GM23338 (cell line): ENCODE measurements at places on chromosomes 13 and 19.

DNA sequence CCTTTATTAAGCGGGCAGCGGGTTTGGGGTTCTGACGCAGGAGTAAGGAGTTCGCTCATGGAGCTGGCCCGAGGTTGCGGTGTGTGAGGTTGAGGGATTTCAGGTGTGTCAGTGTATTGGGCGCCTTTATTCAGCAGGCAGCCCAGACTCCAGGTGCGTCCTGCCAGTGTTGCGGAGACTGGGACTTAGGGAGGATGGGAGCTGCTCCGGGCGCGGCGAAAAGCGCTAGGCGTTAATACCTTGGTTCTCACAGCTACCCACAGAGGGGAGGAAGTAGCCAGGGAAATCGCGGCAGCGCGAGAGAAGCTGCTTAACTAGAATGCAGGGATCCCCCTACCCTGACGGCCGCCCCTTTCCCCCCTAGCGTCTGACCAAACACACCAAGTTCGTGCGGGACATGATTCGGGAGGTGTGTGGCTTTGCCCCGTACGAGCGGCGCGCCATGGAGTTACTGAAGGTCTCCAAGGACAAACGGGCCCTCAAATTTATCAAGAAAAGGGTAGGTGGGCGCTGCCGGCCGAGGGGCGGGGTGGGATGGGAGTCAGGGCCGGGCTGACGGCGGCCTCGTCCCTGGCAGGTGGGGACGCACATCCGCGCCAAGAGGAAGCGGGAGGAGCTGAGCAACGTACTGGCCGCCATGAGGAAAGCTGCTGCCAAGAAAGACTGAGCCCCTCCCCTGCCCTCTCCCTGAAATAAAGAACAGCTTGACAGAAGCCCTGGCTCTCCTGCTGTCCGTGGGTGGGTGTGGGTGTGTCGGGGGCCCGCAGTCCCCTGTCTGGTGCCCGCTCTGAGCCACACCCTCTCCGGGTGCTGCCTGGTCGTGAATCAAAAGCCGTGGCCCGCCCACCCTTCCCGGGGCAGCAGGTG lies 1.1 kb downstream of the RPL36 start:
- H3K4me1 ChIP-seq = no peaks in the 10 kb centered on the region; the same call in 1 of the 2 replicates
- peak overlapping the region; percentile 95; the same call in 1 of the 2 replicates for H3K27ac ChIP-seq
- H3K36me3 ChIP-seq = no peaks in the 10 kb centered on the region
- DNase-seq = peak; percentile 47

DNA sequence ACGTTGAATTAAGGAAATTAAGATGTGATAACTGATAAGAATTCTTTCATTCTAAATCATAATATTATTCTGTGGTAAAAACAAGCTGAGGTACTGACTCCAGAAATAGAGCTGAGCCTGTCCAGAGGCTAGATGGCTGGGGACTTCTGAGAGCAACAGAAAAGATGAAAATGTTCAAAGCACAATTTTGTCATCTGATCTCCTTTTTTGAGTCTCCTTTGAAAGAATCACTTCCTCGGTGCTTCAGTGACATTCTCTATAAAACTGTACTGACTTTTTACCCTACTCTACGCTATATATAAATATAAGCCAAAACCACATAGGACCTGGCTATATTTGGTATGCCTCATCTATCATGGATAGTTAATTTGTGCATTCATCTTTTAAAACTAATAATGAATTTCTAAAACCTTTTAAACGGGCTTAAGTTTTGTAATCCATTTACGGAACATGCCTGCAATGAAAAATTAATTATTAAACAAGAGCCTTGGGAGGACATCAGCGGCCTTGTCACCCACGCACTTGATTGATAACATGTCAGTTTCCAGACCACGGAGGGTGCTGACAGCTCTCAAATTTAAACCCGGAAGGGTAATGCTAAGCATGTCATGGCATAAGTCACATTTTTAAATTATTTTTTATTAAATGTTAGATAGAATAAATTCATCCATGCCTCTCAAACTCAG lies 235.5 kb downstream of the PCDH9 start:
- H3K4me1 ChIP-seq = peaks cover 15% of the 10 kb centered on the region; the same call in 1 of the 2 replicates
- no peaks in the 10 kb centered on the region for H3K36me3 ChIP-seq
- no peak for DNase-seq
- H3K4me3 ChIP-seq = no peak overlapping the region
- no peak overlapping the region for H3K27ac ChIP-seq
- H3K27me3 ChIP-seq = no peaks in the 10 kb centered on the region

- H3K27ac ChIP-seq = no peak overlapping the region
- no peak overlapping the region for H3K4me3 ChIP-seq
- no peaks in the 10 kb centered on the region for H3K27me3 ChIP-seq
- no peak for DNase-seq
These were observed 379.1 kb downstream of the SLITRK6 start for GRCh38 chr13:85420136-85420535.

DNA sequence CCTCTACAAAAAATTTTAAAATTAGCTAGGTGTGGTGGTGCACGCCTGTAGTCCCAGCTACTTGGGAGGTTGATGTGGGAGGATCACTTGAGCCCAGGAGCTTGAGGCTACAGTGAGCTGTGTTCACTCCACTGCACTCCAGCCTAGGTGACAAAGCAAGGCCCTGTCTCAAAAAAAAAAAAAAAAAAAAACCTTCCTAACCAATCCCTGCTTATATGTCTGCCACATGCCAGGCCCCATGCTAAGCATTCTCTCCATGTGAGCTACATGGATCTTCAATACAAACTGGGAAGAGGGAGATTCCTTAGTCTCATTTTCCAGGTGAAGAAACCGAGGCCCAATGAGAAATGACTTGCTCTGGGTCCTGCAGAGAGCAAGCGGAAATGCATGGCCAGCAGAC lies 2.3 kb upstream of the OVOL3 start:
- H3K27me3 ChIP-seq = no peaks in the 10 kb centered on the region
- H3K4me3 ChIP-seq = no peak overlapping the region
- no peak overlapping the region for H3K27ac ChIP-seq
- no peak for DNase-seq
- H3K36me3 ChIP-seq = peaks cover 6% of the 10 kb centered on the region

DNA sequence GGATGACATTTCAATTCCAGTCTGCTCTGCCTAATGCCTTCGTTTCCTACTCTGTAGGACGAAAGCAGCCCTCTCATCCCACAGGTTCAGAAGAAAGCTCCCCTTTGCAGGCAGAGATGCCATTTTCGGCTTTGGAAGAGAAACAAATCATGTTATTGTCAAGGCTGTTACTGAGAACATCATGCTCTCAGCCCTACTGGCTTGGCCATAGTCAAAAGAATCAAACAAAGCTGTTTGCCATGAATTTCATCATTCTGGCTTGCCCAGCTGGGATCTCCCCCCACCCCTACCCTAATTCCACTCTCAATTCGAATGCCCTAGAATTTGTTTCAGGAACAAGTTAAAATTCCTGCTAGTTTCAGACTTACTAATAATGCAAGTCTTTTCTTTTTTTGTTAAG lies 162.3 kb upstream of the SERP2 start:
- no peaks in the 10 kb centered on the region for H3K27me3 ChIP-seq
- H3K4me3 ChIP-seq = no peak overlapping the region
- H3K36me3 ChIP-seq = no peaks in the 10 kb centered on the region
- no peaks in the 10 kb centered on the region for H3K4me1 ChIP-seq
- no peak overlapping the region for H3K27ac ChIP-seq

DNA sequence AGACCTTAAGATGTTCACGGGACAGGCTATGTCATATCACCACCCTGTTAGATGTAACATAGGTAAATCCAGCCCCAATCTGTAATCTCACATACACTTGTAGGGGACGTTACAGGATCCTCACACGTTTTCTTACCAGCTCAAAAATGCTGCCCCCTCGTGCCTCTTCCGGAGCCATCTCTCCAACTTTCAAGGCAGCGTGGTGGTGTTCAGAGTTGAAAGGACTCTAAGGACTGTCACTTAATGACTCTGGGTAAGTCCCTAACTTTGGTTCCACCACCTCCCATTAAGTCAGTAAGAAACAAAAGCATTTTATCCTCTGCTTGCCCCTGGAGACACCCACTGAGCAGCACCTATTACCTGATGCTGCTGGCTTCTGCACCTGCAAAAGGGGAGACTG lies 4.4 kb downstream of the MED26 start:
- no peak for DNase-seq
- peaks cover 5% of the 10 kb centered on the region for H3K4me1 ChIP-seq
- H3K4me3 ChIP-seq = no peak overlapping the region
- H3K36me3 ChIP-seq = no peaks in the 10 kb centered on the region
